ENCODE measurements at places on chromosomes 6 and 20.
A peak's percentile ranks its signal among the peaks of the same experiment; 100 is the strongest.

- DNase-seq = no peak
Measured at GRCh38 chr20:45318386-45318939, 10.4 kb upstream of the MATN4 start.

GRCh38 chr6:3949521-3949920 lies 100.3 kb downstream of the FAM50B start:
- DNase-seq = no peak

GRCh38 chr20:19317237-19318069 lies 105.0 kb downstream of the SLC24A3 start:
- no peak for DNase-seq

DNA sequence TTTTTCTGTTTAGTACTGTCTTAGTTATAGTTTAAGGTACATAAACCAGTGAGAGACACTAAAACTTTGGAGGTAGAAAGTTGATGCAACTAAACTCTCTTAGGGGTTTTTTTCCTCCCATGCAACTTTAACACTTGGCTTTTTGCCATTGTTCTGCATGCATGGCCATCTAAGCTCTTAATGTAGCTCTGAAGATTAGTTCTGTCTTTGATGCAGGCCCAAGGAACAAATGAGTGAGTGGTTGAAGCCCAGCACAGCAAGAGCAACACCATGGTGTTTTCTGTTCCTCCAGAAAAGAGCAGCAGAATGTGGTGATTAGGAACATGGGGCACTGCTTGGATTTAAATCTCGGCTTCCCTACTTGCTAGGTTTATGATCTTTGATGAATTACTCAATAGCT lies 89.3 kb downstream of the L3MBTL3 start:
- no peak for DNase-seq

- DNase-seq = no peak
Measured at GRCh38 chr20:53255102-53255710, 283.0 kb downstream of the TSHZ2 start.

GRCh38 chr20:16693278-16693677 lies 36.5 kb upstream of the SNRPB2 start:
- DNase-seq = no peak

DNA sequence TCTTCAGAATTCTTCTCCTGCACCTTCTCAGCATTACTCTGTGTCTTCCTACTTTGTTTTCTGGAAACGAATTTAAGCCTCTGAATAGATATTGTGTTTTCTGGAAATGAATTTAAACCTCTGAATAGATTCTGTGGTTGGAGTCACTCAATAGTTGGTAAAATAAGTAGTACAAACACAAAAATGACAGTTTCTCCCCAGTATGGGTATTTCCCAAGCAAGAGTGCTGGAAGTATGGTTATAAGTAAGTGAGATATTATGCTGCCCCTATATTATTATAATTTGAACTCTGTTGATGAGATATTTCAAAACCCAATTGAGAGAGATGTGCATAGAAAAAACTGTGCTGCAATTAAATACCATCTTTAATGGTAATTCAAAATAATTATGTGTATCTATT lies 94.9 kb downstream of the TINAG start:
- no peak for DNase-seq

GRCh38 chr6:31493875-31494694 lies 3.9 kb upstream of the MICB start:
- peak; percentile 66 for DNase-seq

GRCh38 chr6:157768863-157769551 lies 54.0 kb upstream of the SNX9 start:
- no peak for DNase-seq

- DNase-seq = no peak
Measured at GRCh38 chr6:7914991-7915789, 4.6 kb upstream of the TXNDC5 start.

DNA sequence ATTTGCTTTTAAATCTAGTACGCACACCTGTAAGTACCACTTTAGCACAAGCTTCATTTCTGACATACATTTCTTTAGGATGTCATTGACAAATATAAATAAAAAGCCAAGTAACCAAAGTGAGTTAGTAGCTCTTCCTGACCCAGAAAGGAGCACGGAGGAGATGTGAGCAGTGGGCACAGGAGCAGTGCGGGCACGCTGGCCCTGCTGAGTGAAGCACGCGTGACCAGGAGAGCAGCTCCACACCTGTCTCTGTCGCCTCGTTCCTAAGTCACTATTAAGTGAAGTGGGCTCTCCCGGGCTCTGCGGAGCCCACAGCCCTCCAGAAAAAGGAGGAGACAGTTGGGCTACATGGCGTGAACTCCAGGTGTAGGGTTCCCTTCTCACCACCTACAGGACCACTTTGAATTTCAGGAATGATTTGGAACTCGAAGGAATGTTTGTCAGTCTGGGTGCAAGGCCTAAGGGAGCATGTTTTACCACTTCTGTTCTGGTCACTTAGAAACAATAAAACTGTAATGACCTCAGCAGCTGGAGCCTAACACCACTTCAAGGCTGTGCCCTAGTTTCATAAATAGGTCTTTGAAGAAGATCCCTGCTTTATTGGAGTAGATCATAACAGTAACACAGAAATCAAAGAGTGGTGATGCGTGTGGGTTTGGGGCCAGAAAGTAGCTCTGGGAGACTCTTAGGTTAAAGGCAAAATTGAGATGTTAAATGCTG lies 95.9 kb downstream of the FAM120B start:
- no peak for DNase-seq

GRCh38 chr20:11922561-11922960 lies 4.9 kb downstream of the BTBD3 start:
- no peak for DNase-seq

DNA sequence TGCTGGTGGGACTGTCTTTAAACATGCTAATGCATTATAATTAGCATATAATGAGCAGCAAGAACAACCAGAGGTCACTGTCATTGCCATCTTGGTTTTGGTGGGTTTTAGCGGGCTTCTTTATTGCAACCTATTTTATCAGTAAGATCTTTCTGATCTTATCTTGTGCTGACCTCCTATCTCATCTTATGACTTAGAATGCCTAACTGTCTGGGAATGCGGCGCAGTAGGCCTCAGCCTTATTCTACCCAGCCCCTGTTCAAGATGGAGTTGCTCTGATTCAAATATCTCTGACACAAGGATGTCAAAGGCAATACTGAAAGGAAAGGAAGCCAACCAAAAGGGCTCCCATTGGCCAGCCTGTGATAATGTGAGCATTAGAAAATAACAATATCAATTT lies 29.8 kb upstream of the SEC63 start:
- DNase-seq = no peak
